ENCODE measurements at places on chromosomes 6 and 20.

DNA sequence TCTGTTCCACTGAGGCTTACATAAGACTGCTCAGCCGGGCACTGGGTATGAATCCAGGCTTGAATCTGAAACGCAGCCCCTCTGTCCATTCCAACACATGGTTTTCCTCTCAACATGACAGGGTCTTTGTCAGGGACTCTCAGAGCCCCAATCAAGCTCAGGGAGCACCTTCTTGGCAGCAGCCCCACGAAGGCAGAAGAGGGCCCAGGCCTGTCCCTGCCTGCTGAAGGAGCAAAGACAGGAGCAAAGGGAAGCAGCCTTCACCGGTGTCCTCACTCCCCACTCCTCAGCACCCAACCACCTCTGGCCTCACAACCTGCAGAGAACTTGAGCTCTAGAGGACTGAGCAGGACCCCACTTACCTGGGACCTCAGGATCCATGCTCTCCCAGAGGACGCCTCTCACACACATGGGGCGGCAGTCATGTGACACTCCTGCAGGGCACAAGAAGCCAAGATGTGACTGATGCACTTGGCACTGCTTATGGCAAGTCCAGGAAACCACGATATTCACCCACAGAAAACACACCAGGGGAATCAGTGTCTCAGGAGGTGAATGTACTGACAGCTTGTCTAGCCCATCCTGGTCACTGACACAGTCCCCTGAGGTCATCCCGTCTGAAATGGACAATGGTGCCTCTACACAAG, 4.3 kb downstream of the SNHG17 start:
- no peak for DNase-seq

DNA sequence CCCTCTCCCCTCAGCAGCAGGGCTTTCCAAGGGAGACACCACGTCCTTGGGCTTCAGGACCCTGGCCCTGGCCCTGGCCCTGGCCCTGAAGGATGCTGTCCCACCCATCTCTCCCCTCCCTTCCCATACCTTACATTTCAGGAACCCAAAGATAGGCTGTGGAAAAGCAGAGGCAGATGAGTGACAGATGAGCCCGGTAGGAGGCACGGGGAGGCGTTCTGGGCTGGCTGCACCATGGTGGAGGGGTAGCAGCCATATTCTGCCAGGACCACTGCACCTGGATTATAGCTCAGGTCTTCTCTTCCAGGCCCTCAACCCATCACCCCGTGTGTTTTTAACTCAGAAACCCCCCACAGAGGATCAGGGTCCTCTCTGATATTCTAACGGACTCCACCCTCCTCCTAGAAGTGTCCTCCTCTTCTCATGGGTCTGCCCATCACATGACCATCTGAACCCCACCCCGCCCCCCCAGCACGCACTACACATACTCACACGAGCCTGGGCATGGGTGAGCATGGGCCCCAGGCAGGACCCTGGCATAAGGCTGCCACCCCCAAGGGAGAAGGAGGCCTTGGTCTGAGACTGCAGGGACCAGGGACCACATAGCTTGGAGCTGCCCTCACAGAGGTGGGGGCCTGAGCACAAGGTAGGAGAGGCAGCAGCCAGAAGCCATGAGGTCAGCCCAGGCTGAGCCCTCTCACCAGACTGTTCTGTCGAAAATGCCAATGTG, 220.8 kb upstream of the CDH4 start:
- no peak for DNase-seq

DNA sequence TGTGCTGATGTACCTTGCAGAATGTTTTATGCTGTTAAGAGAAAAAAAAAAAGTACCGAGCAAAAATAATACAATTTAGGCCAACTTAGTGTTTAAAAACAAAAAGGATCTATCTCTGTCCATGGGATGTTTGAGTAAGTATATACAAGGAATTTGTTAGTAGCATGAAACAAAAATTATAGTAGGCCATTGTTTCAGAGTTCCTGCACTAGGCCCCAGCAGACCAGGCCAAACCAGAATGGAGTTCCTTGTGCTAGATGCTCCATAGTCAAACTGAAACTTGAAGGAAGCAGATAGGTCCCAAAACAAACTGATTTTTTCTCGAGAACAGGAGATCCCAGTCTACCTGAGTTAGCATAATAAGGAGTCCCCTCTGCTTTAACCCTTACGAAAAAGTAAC, 72.5 kb downstream of the SNX9 start:
- DNase-seq: no peak

DNA sequence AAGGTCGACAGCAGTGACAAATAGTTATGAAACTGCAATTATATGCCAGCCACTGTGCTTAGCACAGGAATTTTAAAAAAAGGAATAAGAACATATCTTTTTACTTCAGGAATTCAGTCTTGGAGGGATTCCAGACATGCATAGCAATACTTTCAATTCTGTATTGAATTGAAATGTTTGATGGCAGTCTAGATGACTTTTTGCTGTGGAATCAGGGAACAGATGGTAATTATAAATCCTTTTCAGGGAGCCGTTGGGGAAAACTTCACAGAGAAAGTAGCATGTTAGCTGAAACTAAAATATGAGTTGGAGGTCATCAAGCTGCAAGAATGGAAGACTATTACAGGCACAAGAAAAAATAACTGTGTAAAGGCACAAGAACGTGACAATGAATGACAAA, 74.8 kb downstream of the IMPG1 start:
- no peak for DNase-seq

DNA sequence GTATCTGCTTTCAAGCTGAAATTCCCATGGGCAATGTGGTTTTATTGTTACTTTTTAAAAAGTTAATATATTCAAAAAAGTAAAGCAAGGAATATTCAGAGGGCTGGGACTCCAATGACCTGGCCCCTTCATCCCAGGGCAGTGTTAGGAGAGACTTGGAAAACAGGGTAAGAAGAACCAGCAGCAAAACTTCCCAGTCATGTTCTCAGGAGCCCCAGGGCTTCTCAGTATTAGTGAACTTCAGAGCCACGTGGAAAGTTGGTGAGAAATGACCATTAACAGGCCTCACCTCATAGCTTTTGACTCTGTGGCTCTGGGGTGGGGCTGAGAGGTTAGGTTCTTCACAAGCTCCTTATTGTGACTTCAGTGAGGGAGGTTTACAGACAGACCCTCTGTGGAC, 230.4 kb upstream of the KCNG1 start:
- DNase-seq: no peak

- DNase-seq: no peak
Measured at GRCh38 chr6:116238083-116238482, 15.8 kb downstream of the TSPYL4 start.

- DNase-seq: no peak
Measured at GRCh38 chr6:12903246-12903645, 186.7 kb downstream of the PHACTR1 start.

- no peak for DNase-seq
Measured at GRCh38 chr6:106039897-106040592, 46.1 kb upstream of the PRDM1 start.

GRCh38 chr6:157226026-157226625, 97.2 kb downstream of the TMEM242 start:
- DNase-seq: no peak

GRCh38 chr6:129498950-129499842, 210.8 kb downstream of the ARHGAP18 start:
- peak; percentile 54 for DNase-seq

DNA sequence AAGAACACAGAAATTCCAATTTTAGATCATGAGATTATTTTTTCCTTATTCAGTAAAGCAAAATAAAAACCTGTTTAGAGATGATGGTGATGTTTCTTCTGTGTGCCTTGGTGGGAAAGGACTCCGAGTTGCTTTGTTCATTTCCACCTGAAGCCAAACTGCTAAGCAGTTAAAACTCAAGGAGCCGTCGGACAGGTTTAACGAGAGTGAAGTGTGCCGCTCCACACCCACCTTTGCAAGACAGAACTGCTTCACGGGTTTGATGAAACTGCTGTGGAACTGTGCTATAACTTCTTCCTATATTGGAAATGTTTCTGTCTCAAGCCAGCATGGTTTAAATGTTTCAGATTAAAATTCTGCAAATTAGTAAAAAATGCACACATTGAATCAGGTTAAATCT, 9.2 kb upstream of the DSP start:
- DNase-seq: no peak

DNA sequence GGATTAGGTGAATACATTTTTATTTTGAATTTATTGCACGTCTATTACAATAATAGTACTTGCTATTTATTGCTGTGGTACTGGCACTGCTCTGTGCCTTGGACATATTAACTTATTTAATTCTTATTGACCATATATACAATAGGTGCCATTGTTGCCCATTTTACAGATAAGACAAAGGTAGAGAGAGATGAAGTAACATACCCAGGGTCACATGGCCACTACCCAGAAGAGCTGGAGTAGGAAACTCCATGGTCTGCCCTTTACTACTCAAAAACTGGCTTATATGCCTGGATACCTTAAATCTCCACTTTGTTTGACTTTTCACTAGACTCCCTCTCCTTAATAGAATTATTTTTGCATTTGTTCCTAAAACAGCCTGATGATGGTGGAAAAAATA, 67.5 kb downstream of the ADGRG6 start:
- DNase-seq: no peak

DNA sequence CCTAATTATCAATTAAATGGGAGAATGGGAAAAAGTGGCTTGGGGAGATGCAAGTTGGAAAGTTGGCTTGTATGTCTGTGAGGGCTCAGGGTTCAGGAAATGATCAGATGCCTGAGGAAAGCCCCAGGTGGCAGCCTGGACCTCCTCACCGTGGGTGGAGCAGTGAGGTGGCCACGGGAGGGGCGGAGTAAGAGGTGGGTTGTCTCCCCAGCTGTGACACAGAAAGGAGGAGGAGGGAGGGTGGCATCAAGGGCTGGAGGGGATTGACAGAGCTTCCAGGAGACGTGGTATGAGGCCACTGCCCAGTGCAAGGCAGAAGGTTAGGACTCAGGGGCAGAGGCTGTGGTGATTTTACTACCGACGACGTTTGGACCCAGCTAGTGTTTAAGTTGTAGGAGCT, 672.2 kb downstream of the PRKN start:
- no peak for DNase-seq

DNA sequence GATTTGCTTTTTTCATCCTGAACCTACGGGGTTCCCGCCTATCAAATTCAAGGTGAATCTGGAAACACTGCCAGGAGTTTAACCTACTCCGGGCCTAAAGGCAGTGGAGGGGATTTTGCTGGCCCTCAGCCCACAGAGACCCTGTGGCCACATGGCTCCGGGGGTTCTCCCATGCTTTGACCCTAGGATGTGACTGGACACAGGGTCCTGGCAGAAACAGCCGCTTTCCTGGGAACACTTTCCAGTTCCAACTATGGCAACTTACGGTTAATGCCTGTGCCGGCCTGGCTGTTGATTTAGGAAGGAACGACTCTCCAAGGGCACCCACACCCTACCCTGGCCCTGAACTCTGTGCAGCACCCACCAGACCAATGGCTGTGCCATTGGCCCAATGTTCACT, 141.7 kb upstream of the RPS6KA2 start:
- DNase-seq: no peak

DNA sequence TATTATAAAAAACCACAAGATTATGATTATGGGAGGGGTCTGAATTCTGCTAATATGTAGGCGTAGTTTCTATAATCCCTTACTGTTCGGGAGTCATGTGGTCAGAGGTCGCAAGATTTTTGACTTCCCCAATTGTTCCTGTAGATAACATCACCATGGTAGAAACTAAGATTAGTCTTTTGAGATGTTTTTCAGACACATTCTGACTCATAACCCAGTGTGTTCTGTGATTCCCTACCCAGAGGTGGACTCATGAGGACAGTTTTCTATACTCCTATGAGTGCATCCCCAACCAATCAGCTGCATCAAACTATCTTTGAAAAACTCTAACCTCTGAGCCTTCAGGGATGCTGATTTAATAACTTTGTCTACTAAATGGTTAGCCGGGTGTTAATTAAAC, 175.5 kb downstream of the RFPL4B start:
- DNase-seq: no peak

GRCh38 chr6:97292671-97293070, 9.7 kb upstream of the MMS22L start:
- no peak for DNase-seq

- no peak for DNase-seq
Measured at GRCh38 chr20:57483287-57484050, 41.5 kb downstream of the CTCFL start.

GRCh38 chr6:128723667-128724066, 159.3 kb upstream of the LAMA2 start:
- no peak for DNase-seq

- DNase-seq: peak; percentile 67
Measured at GRCh38 chr20:58891086-58891717, 38.7 kb downstream of the GNAS start.

DNA sequence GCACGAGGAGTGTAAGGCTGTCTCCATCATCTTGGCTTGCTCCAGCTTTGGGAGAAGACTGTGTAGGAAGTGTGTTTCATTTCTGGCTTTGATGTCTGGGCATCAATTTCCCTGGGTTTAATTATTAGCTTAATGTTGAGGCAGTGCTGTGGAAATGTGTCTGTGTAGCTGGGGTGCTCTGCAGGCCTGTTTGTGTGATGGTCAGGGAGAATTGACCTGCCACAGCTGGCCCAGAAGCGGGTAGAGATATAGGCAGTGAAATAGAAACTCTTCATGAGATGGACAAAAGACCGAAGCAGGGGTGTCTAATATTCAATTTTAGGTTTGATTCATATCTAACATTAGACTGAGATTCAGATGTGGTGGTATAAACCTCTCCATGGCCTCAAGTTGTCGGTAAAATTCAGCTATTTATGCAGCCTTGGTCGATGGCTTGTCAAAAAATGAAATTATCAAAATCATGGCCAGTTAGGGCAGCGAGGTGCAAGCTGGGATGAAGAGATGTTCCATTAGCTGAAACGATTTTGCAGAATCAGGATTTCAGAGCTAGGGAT, 95.3 kb upstream of the SNX9 start:
- DNase-seq: no peak

DNA sequence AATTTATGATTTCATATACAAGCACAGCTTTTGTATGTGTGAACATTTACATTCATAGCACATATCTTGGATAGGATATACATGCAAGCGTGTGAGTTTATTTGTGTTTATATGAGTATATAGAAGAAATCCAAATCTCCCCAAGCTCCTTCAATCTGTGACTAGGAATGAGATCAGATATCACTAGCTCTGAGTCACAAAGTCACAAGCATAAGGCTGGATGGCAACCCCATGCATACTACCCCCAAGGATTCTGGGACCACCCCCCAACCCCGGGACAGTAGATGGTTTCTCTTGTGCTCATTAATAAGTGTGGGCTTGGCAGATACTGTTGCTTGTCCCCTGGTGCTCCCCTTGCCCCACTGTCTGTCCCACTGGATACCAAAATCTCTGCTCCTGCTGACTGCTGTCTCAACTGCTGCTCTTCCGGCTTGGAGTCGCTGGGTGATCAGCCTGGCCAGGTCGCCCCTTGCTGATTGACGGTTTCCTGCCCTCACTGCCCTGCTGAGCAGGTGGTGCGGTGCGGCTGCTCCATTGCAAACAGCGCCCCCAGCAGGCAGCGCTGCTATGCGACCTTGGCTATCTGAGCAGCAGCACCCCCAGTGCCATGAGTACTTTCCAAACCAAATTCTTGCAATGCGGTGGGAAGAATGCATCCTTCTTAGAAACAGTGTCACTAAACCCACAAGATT, 279.4 kb downstream of the CD83 start:
- DNase-seq: no peak

- DNase-seq: no peak
Measured at GRCh38 chr20:63664861-63665594, 6.9 kb downstream of the RTEL1 start.

GRCh38 chr6:78623554-78623953, 243.8 kb upstream of the IRAK1BP1 start:
- DNase-seq: no peak

Data from SW480 (cell line).